Inflammatory macrophage (primary cell): ENCODE measurements at places on chromosomes 6 and 20.

GRCh38 chr6:132551214-132551613 lies 1.3 kb upstream of the TAAR8 start:
- no peak for DNase-seq

DNA sequence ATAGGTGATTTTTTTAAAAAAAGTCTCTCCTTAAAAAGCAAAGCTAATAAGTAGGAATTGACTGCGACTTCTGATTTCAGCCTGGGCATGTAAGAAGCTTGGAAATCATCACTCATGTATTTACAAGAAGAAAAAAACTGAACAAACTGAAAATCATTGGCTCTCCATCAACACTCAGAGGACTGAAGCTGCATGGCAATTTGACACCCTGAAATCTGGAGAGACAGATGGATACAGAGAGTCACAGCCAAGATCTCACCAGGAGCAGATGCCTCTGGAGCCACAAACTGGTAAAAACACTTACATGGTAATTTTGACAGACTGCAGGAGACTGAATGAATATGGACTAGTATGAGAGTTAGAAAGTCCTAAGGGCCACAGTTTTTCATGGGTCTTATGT lies 191.2 kb upstream of the TCF21 start:
- DNase-seq: no peak

DNA sequence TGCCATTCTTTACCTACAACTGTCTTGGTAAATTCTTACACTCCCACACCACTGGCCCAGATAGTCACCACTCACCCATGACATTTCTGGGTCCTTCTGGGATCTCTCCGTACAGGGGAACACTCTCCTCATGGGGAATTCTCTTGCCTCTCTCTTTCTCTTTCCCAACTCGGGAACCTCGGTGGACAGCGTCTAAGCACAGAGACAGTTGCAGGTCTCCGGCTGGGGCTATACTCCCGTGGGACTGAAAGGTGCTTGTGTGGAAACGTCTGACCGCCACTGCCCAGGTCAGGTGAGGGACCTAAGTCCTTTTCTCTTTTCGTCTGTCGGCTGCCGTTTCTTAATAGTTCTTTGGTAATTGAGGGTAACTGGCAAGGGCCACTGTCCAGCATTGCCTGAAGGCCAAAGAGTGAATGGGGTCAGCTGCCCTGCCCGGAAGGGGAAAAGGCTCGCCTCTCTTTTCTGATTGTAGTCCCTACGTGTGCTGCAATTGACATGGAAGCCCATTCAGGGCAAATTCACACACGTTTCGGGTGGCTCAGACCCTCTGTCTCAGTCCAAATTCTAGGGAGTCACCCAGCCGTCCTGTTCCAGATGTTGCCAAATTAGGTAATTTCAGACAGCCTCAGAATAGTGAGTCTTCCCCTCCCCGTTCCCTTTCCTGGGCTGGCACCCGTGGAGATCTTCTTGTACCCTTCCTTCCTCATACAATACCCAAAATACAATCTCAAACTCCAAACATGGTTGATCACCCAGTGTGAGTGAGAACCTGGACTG lies 31.2 kb upstream of the RIPK1 start:
- DNase-seq: no peak

DNA sequence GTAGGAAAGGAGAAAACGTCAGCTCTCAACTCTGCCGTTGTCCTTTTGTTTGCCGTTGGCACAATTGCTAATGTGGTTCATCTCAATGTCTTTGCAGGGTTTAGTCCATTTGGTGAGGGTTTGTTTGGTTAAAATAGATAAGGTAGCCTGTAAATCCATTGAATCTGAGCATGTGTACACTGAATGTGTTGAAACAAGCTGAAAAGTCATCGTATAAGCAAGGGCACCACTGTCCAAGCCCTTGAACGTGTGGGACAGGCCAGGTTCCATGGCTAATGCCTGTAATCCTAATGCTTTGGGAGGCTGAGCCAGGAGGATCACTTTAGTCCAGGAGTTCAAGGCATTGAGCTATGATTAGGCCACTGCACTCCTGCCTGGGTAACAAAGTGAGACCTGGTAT lies 224.7 kb upstream of the PLCB4 start:
- DNase-seq: no peak

GRCh38 chr6:139698526-139699176 lies 324.2 kb upstream of the CITED2 start:
- no peak for DNase-seq

DNA sequence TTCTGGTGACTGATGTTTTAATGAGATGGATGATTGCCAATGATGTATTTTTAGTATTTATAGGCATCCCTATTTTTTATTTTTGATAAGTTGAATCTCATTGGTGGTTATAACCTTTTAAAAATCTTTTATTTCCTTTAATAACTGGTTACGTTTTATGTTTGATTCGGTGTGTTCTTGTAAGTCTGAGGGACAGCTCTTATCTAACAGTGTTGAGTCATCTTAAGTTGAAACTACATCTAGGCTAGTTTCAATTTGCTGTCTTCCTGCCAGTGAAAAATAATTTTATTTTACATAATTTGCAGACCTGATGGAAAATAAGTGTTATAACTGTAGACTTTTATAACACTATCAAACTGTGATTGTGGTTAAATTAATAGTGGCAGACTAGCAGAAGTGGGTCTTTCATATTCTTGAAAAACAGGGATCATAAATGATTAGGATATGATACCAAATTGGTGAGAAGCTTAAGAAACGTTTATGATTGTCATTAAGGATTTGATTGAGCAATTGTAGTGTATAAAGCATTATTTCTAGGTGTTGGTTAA lies 4.6 kb downstream of the AFDN start:
- DNase-seq: no peak

- no peak for DNase-seq
These were observed 48.5 kb downstream of the TGM2 start for GRCh38 chr20:38116409-38117165.

GRCh38 chr6:30494291-30494861 lies 5.1 kb downstream of the HLA-E start:
- DNase-seq: no peak

DNA sequence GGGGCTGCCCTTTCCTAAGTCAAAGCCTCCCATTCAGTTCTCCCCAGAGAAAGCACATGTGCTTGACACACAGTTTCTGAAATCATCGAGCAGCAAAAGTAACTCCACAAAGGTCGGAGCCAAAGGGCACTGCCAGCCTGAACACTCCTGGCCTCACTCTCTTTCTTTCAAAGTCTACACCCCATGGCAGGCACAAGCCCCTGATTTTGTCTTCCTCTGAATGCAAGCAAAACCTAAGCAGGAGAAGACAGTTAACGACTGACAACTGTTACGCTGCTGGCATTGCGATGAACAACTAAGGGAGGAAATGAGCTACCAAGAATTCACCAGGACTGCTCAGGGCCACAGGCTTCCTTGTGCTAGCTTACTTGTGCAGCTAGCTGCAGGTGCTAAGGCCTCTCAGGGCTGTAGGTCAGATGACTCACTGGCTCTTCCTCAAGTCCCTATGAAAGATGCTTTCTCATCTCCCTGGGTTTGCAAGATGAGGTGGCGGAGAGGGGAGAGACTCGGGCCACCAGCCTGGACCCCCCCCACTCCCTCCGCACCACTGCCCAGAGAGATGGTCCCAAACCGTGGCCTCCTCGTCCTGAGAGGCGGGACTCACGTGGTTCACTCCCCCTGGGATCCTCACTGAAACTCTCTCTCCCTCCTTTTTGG lies 208.2 kb downstream of the DLL1 start:
- no peak for DNase-seq

- DNase-seq: no peak
These were observed 511.8 kb upstream of the ID4 start for GRCh38 chr6:19325335-19325789.

DNA sequence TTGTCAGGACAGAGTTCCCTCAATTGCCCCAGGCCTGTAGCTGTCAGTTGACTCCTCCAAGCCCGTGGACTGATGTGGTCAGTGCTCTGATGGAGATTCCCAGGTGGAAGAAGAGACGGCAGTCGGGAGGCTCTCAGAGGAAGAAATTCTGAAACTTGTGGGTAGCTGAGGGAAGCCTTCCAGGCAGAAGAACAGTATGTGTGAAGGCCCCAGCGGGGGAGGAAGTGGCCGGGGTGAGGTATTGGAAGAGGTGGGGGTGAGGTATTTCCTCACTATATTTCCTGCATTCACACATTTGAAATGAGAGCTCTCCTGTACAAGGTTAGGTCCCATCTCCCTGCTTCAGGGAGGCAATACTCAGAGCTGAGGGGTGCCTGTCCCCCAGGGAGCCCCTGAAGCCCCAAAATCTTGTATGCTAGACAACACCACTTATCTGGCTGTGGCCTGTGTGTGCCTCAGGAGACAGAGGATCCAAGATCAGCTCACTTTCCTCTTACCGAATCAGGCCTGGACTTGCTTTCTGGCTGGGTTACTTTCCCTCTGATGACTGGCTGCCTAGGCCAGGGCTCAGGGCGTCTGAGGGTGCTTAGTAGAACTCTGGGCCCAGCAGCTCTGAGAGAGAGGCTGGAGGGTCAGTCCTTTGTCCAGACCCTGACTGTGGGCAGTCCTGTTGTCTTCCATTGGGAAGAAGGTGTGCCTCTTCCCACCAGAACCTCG lies 49.3 kb upstream of the MYL9 start:
- DNase-seq: peak; percentile 45

GRCh38 chr6:34360556-34360955 lies 31.9 kb downstream of the NUDT3 start:
- DNase-seq: no peak

DNA sequence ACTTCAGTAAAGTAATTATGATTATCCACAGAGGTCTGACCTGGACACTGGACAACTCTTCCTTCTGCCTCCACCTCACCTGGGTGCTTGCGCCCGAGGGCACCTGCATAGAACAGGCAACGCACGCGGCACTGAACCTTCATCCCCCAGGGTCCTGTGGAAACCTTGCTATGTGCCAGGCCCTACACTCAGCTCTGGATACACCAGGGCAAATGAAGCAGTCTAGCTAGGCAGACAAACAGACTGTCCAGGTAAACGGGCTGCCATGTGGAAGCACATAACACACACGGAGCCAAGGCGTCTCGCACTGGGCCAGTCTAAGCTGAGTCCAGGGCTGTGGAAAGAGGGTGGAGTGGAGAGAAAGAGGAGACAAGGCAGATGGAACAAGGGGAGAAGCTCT lies 109.3 kb upstream of the AFDN start:
- DNase-seq: no peak

DNA sequence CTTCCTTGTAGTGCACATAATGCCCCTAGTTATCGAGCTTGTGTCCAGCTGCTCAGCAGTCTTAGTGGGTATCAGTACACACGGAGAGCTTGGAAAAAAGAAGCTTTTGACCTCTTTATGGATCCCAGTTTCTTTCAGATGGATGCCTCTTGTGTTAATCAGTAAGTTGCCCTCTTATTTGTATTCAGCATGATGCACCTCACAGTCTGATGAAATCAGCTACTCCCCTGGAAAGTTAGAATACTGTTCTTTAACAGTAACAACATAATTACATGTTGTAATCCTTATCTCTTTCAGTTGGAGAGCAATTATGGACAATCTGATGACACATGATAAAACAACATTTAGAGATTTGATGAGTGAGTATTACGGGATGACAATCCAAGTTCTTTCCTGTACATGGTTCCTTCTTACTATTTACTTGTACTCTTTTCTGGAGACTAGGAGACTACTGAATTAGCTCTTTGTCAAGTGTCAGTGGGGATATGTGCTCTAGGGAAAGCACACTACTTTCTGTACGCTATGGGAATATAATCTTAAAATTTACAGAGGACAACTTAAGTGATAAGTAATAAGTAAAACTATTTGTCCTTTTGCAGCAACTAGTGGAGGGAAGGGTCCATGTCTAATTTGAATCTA lies 39.1 kb downstream of the PGM3 start:
- no peak for DNase-seq

GRCh38 chr20:51533291-51534172 lies 9.0 kb downstream of the NFATC2 start:
- no peak for DNase-seq

- peak; percentile 94 for DNase-seq
These were observed 638 bp upstream of the PPP1R18 start for GRCh38 chr6:30686908-30687658.

DNA sequence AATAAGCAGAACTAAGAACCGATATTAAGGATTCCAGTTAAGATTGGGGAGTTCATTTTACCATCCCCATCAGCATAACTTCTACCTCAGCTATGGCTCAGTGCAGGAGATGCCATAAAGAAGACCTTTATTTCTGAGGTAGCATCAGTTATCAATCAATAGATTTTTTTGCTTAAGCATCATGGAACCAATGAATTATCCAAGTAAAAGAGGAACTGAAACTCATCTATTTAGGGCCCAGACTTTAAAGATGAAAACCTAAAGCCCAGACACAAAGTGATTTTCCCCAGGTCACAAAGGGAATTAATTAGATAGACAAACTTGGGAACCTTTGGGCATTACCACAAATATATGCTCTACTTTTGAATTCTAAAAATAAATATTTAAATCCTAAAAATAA lies 59.2 kb upstream of the TINAG start:
- DNase-seq: no peak

- DNase-seq: no peak
These were observed 103.5 kb downstream of the CD24 start for GRCh38 chr6:106870824-106871717.

- DNase-seq: no peak
These were observed 20.5 kb downstream of the NCR2 start for GRCh38 chr6:41355952-41356351.

DNA sequence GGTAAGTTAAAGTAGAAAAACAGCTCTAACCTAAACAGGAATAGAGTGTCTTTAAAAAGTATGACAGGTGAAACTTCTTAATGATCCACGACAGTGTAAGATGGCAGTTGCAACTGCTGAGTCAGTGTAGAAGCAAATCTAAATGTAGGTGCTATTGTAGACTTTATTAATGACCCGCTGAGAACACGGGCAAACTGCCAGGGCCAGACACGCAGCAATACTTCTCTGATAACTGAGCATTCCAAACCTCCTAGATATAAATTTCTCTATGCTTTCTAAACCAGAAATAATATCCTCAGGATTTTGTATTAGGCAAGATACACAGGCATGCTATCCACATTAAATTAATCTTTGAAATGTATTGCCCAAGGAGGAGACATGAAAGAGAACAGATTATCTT lies 1076.4 kb downstream of the HACE1 start:
- DNase-seq: no peak

- no peak for DNase-seq
These were observed 586 bp downstream of the ZNF512B start for GRCh38 chr20:63968928-63969760.

DNA sequence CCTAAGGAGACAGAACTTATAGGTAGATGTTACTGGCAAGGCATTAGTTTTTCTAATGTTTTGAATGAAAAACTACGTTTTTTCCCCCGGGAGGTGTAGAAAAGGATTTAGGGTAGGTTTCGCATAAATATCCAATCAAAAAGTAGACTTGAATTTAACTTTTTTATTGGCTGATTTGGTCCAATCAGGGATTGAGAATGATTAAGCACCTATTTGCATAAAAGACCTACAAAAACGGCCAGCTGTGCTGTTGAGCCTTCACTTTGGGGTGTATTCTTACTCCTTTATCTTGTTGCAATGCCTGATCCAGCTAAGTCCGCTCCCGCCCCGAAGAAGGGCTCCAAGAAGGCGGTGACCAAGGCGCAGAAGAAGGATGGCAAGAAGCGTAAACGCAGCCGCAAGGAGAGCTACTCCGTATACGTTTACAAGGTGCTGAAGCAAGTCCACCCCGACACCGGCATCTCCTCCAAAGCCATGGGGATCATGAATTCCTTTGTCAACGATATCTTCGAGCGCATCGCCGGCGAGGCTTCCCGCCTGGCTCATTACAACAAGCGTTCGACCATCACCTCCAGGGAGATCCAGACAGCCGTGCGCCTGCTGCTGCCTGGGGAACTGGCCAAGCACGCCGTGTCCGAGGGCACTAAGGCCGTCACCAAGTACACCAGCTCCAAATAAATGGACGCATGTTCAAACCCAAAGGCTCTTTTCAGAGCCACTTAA lies 113.5 kb upstream of the BTN3A2 start:
- peak; percentile 95 for DNase-seq
